ENCODE measurements at places on chromosomes 13 and 19.
A peak's percentile ranks its signal among the peaks of the same experiment; 100 is the strongest.

GRCh38 chr13:60463787-60464186 is 66.8 kb downstream of the TDRD3 start:
- no peak for DNase-seq

GRCh38 chr19:55231391-55232285 is 3.1 kb upstream of the TMEM86B start:
- DNase-seq = no peak

GRCh38 chr13:96342286-96342685 is 252.4 kb downstream of the HS6ST3 start:
- DNase-seq = no peak

- DNase-seq = no peak
These were observed 25.9 kb upstream of the NAPA start for GRCh38 chr19:47540748-47541147.

DNA sequence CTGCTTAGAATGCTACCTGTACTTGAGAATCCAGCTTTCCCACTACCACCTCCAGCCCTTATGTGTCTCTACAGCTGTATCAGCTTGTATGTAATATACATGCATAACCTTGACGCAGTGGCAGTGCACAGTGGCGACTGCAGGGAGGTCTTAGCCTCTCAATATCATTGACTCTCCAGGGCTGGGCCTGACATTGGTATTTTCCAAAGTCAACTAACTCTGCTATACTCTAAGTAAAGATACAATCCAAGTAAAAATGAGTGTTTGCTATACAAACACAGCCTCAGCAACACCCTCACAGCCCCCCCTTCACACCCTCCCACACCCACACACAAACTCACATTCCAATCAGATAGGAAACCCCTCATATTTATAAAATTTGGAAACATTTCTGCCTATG is 6.7 kb upstream of the UBL3 start:
- DNase-seq = no peak

- DNase-seq = no peak
These were observed 15.0 kb downstream of the SAFB2 start for GRCh38 chr19:5607318-5608275.

- no peak for DNase-seq
These were observed 2.8 kb upstream of the WBP4 start for GRCh38 chr13:41058295-41059070.

- peak; percentile 62 for DNase-seq
These were observed 114.9 kb downstream of the PCCA start for GRCh38 chr13:100203696-100204367.

GRCh38 chr13:72061613-72062012 is 194.6 kb upstream of the DACH1 start:
- no peak for DNase-seq

GRCh38 chr19:2962018-2962670 is 15.2 kb upstream of the TLE6 start:
- DNase-seq = peak; percentile 74

- no peak for DNase-seq
These were observed 37.6 kb upstream of the STARD13 start for GRCh38 chr13:33322965-33323668.

GRCh38 chr19:57244513-57244912 is 4.1 kb downstream of the ZNF805 start:
- no peak for DNase-seq

GRCh38 chr19:29806098-29806866 is 5.5 kb upstream of the CCNE1 start:
- DNase-seq = no peak
